ENCODE measurements at places on chromosomes 1 and 21.

DNA sequence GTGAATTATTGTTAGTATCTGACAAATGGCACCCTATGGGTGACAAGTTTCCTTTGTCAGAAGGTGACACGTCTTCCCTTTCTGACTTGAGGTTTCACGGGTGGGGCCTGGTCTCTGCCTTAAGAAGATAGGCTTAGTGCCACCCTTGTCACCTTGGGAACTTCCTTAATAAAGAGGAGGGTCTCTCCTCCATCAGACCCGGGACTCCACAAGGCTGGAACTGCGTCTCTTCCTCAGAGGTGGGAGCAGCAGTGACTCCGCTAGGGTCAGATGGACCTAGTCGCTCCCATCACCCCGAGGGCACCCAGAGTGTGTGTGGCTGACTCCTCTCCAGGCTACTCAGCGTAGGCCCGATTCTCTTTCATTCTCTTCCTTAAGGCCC is 774 bp upstream of the WDTC1 start:
- DNase-seq = no peak

GRCh38 chr21:39776589-39776988 is 31.6 kb downstream of the IGSF5 start:
- no peak for DNase-seq

DNA sequence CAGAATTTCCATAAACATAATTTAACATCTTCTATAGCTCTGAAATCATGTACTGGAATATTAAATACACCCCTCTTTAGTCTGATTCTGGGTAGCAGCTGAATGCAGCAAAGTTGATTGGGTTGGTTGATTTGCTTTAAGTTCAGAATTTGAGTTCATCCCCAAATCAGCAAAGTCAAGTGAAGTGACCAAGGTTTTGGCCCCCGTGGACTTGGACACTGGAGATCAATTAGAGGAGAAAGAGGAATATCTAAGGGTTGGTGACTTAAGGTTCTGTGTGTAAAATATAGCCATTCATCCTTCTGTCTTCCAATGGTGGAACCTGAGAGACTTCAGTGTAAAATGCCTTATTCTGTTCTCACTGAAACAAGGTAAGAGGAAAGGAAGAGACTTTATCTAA is at the start of gene OR2L13:
Gene OR2L13 (plus strand): TSS at position 301 of the 400 bp plus-strand sequence. CDS start 4,192 bp downstream, outside the sequence.
- no peak for DNase-seq

DNA sequence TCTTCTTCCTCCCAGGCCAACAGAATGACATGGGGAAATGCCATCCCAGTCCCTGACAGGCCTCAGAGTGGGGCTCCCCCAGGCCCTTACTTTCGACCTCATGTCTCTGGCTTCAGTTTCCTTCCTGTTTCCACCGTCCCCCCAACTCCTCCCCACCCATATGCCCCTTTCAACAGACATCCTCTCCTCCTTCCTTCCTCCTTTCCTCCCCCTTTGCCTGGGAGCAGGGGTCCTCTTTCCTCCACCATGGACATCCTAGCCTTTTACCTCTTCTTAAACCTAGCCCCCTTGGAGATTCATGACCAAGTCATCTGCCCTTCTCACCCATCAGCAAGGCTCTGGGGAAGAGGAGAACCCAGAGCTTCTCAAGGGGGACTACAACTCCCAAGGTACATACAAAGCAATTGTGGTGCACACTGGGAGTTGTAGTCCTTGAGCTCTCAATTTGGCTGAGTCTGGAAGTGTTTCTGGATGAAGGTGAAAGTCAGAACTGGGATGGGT is 4.0 kb downstream of the ZBTB7B start:
- DNase-seq = peak; percentile 90

DNA sequence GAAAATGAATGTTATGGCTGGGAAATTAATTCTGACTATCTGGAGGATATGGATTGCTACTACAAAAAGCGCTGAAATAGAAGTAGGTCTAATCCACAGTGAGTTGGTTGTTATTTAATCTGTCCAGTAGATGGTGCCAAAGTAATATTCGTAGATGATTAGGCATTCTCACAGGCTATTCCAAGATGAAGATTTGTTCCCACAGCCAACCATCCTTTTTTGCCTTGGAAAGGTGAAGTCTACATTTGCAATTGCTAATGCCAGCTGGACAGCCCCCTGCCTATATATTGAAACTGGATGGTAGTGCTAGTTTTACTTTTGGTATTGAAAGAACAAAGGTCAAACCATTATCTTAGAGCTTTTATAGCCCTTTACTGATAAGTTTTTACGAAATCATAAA is 43.8 kb downstream of the RBM11 start:
- DNase-seq = peak; percentile 10
